GM23338 (cell line): ENCODE measurements at places on chromosomes 3 and 15. TPM values are rescaled to one million over a fixed set of nuclear protein-coding genes. Genes with fewer than 3 reads are reported as not detected.

Gene WDR93
- total RNA-seq = 0.14 TPM in 1 of 2 replicates, not detected in the other

Gene ZNF592
- 18.8 and 21.4 TPM in 2 replicates for total RNA-seq

Gene DNAH12
- total RNA-seq = 0.27 TPM in 1 of 2 replicates, not detected in the other

Gene PLA2G4E
- not detected in 2 replicates for total RNA-seq

Gene FRMD4B
- 6.4 and 8.6 TPM in 2 replicates for total RNA-seq

Gene HDDC3
- total RNA-seq = 9.1 and 19.0 TPM in 2 replicates

Gene FYTTD1
- 13.7 and 24.7 TPM in 2 replicates for total RNA-seq

Gene UTS2B
- total RNA-seq = not detected in 2 replicates

Gene OXTR
- total RNA-seq = 7.8 and 9.3 TPM in 2 replicates

Gene PLA1A
- not detected in 2 replicates for total RNA-seq

Gene B2M
- 167 and 183 TPM in 2 replicates for total RNA-seq

Gene IL17RB
- 5.7 and 8.3 TPM in 2 replicates for total RNA-seq

Gene ARID3B
- total RNA-seq = 114 and 147 TPM in 2 replicates

Gene FEM1B
- 82.0 and 82.4 TPM in 2 replicates for total RNA-seq

Gene APBA2
- 24.7 and 27.5 TPM in 2 replicates for total RNA-seq

Gene ARIH2
- 83.0 and 118 TPM in 2 replicates for total RNA-seq

Gene MINAR1
- total RNA-seq = 1.4 and 1.7 TPM in 2 replicates
